ENCODE measurements at places on chromosomes 1 and 21.

DNA sequence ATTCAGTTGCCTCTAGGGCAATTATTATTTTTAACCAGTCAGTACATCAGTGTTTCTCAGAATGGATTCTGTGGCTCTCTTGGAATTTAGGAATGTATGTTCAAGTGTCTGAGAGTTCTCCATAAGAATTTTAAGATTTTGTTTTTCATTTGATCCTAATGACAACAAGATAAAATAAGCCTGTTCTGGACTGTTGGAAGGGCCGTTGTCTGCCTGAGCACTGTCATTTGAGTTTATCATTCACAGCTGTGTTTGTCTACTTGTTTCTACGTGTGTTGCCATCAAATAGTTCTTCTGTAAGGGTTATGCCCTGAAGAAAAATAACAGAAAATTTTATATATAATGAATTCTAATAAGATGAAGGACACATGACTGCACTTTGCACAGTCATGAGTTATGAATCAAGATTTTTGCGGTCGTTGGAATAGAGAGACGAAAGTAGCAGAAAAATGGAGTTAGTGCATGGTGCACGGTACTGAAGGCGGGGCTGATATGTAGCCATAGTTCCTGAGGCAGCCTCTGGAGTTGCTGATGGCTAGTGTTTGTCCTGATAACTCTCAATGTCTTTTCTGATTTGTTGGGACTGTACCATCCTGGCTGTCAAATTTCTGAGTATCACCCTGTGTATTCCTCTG is 92.5 kb downstream of the NOS1AP start:
- peak; percentile 45 for DNase-seq

- DNase-seq: no peak
Measured at GRCh38 chr1:246875041-246876026, 56.4 kb downstream of the AHCTF1 start.

DNA sequence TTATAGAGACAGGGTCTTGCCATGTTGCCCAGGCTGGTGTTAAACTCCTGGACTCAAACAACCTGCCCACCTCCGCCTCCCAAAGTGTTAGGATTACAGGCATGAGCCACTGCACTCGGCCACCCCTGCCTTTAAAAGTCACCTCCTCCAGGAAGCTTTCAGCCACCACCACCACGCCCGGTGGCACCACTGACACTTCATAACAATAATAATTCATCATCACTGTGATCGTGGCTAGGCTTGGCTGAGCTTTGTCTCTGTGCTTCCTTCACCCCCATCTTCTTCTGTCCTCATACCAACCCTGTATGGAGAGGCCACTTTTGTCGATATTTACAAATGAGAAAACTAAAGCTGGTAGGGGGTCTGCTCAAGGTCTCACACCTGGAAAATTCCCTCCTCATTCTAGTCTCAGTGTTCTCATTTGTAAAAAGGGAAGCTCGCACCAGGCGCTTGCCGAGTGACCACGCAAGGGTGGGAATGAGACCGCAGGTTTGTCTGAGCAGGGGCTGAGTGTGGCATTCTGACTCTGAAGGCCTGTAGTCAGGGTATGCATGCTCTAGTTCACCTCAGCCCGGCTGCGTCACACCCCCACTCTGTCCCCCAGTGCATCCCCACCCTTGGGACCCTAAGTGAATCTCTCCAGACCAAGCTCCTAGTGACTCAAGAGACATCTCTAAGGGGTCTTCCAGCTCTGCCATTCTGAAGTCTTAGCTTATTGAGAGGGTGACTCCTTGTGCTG is 12.9 kb upstream of the EPHA2 start:
- no peak for DNase-seq

DNA sequence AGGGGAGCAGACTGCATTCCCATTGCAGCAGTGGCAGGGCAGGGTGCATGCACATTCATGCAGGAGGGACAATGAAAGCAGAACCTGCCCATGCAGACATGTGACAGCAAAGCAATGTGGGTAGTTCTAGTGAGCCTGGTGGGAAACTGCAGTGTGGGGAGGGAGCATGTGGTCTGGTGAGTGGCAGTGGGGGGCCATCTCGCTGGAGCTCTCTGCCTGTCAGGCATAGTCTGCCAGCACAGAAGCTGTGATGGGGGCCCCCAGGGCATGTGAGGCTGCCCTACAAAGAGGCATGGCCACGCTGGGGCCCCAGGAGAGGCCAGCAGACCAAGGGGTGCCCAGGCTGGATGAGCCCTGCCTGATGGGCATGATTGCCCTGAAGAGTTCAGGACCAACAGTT is 579.7 kb downstream of the PTPRC start:
- DNase-seq: no peak

- DNase-seq: no peak
Measured at GRCh38 chr21:45615145-45615711, 28.3 kb upstream of the PCBP3 start.
